H9 (cell line): ENCODE measurements at places on chromosomes 2 and 18. TPM values are rescaled to one million over a fixed set of nuclear protein-coding genes. Genes with fewer than 3 reads are reported as not detected.

- H3K27me3 ChIP-seq, result no peaks in the 10 kb centered on the region
- H3K27ac ChIP-seq, result no peak overlapping the region
- DNase-seq, result no peak
Observed at GRCh38 chr2:186503827-186504606, 18.0 kb downstream of the ZC3H15 start.

DNA sequence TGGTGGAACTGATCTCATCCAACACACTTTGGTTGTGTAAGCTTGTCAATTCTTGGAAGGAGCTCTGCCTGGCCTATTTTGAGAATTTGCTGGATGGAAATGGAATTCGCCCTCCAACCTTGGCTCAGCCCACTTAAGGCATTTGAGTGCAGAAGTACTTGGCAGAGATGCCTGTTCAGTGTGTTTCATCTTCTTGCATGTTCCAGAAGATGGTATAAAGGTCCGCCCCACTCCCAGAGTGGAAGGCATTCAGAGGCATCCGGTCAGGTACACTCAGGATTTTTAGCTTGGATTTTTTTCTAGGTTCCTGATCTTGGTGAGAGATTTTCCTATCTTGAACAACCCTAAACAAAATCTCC lies 61.3 kb upstream of the TXNDC2 start:
- no peaks in the 10 kb centered on the region for H3K36me3 ChIP-seq
- no peaks in the 10 kb centered on the region for H3K4me1 ChIP-seq
- H3K4me3 ChIP-seq, result no peak overlapping the region
- no peak overlapping the region for H3K27ac ChIP-seq
- DNase-seq, result no peak

The UPP2 gene
- total RNA-seq, result not detected in 2 replicates

- H3K4me1 ChIP-seq, result no peaks in the 10 kb centered on the region
- no peak for DNase-seq
- no peak overlapping the region for H3K4me3 ChIP-seq
- no peaks in the 10 kb centered on the region for H3K36me3 ChIP-seq
- no peak overlapping the region for H3K27ac ChIP-seq
- no peaks in the 10 kb centered on the region for H3K27me3 ChIP-seq
Observed at GRCh38 chr2:54212456-54212855, 43.6 kb downstream of the TSPYL6 start.

The HOXD3 gene
- not detected in 2 replicates for total RNA-seq

DNA sequence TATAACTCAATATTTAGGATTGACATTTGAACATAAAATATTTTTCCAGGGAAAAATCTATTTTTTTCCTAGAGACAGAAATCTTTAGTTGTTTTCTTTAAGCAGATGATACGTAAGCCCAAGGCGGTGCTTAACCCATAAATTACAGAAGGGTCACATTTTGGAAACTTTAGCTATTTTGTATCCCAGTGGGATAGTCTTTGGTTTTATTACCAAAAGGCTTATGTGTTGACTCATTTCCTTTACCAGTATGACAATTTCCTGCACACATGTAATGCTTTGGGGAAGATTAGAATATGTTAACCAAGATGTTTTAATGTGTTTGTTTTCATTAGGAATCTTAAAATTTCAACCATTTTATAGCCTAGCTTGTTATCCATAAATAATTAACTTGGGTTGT lies 24.8 kb downstream of the DYNC1I2 start:
- H3K36me3 ChIP-seq, result peaks cover 9% of the 10 kb centered on the region; the same call in 1 of the 2 replicates
- no peak overlapping the region for H3K27ac ChIP-seq
- H3K4me3 ChIP-seq, result no peak overlapping the region
- no peaks in the 10 kb centered on the region for H3K27me3 ChIP-seq
- no peaks in the 10 kb centered on the region for H3K4me1 ChIP-seq

The LIPG gene
- total RNA-seq, result 4.4 and 6.1 TPM in 2 replicates

The FOXI3 gene
- 18.3 and 19.2 TPM in 2 replicates for total RNA-seq

DNA sequence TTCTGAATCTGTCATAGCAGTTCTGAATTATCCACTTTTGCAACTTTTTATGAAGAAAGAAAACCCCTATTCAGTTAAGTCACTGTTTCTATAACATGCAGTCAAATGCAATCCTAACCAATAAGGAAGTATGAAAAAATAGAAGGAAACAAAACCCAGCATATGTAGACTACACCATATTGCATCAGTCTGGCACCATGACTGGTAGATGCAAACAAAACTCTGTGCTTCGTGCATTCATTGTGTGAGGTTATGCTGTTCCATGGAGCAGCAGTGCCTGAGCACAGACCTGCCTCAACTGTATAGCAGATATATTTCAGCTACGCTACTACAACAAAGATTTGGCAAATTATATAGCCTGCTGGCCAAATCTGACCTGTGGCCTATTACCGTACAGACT lies 325.5 kb downstream of the LRP1B start:
- no peaks in the 10 kb centered on the region for H3K36me3 ChIP-seq
- DNase-seq, result no peak
- H3K27ac ChIP-seq, result no peak overlapping the region
- no peak overlapping the region for H3K4me3 ChIP-seq

DNA sequence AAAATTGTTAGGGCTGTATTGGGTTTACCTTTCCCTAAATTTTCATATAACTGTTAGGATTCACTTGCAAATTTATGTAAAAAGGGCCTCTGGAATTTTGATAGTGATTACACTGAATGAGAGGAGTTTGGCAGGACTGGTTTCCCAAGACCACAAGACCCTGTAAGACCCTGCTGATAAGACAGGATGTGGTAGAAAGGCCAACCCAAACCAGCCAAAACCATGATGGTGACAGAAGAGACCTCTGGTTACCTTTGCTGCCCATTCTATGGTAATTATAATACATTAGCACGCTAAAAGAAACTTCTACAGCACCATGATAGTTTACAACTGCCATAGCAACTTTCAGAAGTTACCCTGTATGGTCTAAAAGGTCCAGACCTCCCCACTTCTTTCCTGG lies 8.3 kb upstream of the CASP10 start:
- H3K36me3 ChIP-seq, result peaks cover 2% of the 10 kb centered on the region; the same call in 2 of the 3 replicates
- no peaks in the 10 kb centered on the region for H3K27me3 ChIP-seq
- no peak overlapping the region for H3K4me3 ChIP-seq
- H3K4me1 ChIP-seq, result peaks cover 4% of the 10 kb centered on the region; the same call in 1 of the 2 replicates
- H3K27ac ChIP-seq, result no peak overlapping the region

The GALR1 gene
- 0.02 and 0.07 TPM in 2 replicates for total RNA-seq

DNA sequence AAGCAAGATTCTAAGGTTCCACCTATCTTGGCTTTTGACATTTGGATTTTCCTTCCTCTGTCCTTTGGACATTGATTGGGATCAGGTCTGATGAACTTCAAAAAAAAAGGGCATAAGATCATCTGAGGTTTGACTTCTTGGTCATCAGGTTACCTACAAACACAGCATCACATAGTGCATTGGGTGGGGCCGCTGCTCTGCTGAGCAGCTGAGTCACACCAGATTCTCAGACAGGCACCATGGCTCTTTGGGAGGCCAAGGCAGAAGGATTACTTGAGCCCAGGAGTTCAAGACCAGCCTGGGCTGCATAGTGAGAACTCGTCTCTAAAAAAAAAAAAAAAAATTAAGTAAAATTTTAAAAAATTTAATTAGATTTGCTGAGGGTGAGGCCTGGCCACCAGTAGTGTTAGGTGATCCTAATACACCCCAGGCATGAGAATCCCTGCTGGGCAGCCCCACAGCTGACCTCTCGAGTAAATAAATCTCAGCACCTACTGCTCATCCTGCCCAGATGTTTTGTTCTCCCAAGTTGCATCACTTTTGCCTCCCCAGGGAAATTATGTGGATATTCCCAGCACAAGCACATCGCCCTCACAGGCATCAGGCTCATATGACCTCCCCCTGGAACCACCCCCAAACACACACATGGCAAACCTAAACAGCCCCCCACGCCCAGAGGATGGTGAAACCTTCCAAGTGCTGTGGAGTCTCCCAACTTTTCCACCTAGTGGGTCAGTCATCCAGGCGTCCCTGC lies 5.3 kb downstream of the MLPH start:
- no peak overlapping the region for H3K4me3 ChIP-seq
- H3K27ac ChIP-seq, result no peak overlapping the region
- peaks cover 6% of the 10 kb centered on the region; the same call in 1 of the 2 replicates for H3K27me3 ChIP-seq
- peaks cover 18% of the 10 kb centered on the region for H3K36me3 ChIP-seq
- DNase-seq, result no peak
- H3K4me1 ChIP-seq, result peaks cover 11% of the 10 kb centered on the region; the same call in 1 of the 2 replicates
